ENCODE measurements at places on chromosomes 1 and 21.

DNA sequence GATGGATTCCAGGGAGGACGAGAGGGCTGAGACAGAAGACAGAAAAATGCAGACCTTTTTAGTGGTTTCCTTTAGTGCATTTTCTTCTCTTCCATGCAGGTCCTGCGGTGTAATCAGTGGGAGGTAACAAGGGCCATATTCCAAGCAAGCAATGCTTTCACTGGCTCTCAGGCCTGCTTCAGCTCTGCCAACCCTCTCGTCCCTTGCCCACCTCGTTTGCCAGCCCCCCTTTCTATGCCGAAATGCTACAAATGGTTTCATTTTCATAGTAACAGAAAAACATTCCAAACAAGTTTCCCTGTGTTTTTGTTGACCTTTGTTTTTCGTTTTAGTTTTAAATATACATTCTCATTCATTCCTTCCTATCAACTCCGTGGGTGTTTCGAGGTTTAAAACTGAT lies 443.1 kb downstream of the TTLL7 start:
- DNase-seq: no peak
- peak overlapping the region; percentile 57 for H3K4me3 ChIP-seq
- peaks cover 55% of the 10 kb centered on the region for H3K4me1 ChIP-seq
- peak overlapping the region; percentile 42 for H3K27ac ChIP-seq
- H3K36me3 ChIP-seq: no peaks in the 10 kb centered on the region

GRCh38 chr1:103333141-103333540 lies 192.4 kb upstream of the RNPC3 start:
- DNase-seq: no peak
- H3K27me3 ChIP-seq: no peaks in the 10 kb centered on the region
- H3K4me3 ChIP-seq: no peak overlapping the region
- no peak overlapping the region for H3K27ac ChIP-seq

DNA sequence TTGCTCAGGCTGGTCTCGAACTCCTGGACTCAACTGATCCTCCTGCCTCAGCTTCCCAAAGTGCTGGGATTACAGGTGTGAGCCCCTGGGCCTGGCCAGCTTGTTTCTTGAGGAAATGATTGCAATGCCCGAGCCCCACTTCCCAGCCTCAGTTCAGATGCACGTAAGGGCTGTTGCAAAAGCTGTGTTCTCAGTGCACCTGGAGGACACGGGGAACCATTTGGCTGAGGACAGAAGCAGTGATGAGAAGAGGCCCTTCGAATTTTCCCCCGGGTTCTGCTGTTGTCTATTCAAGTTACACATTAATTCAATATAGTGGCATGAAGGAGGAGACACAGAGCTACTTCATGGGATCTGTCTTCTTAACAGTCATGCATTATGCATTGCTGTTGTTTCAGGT lies 78.8 kb upstream of the WDR26 start:
- H3K36me3 ChIP-seq: no peaks in the 10 kb centered on the region
- H3K4me3 ChIP-seq: no peak overlapping the region
- no peak overlapping the region for H3K27ac ChIP-seq
- H3K27me3 ChIP-seq: no peaks in the 10 kb centered on the region
- H3K4me1 ChIP-seq: no peaks in the 10 kb centered on the region

- H3K27me3 ChIP-seq: no peaks in the 10 kb centered on the region
- no peak overlapping the region for H3K4me3 ChIP-seq
- H3K4me1 ChIP-seq: peaks cover 17% of the 10 kb centered on the region
Measured at GRCh38 chr1:223052462-223052861, 90.6 kb downstream of the TLR5 start.

- no peaks in the 10 kb centered on the region for H3K36me3 ChIP-seq
- no peak overlapping the region for H3K27ac ChIP-seq
- H3K4me1 ChIP-seq: no peaks in the 10 kb centered on the region
Measured at GRCh38 chr1:59605184-59605583, 209.6 kb upstream of the HOOK1 start.

- H3K27ac ChIP-seq: no peak overlapping the region
- DNase-seq: no peak
- no peak overlapping the region for H3K4me3 ChIP-seq
- H3K4me1 ChIP-seq: no peaks in the 10 kb centered on the region
- no peaks in the 10 kb centered on the region for H3K27me3 ChIP-seq
Measured at GRCh38 chr1:230572121-230573105, 69.9 kb upstream of the COG2 start.

GRCh38 chr1:159862557-159862956 lies at the start of gene VSIG8:
Gene VSIG8, minus strand, starts transcription at chr1:159862657. Its CDS starts 136 bp downstream, at chr1:159862521.
- no peaks in the 10 kb centered on the region for H3K36me3 ChIP-seq
- DNase-seq: no peak
- no peaks in the 10 kb centered on the region for H3K4me1 ChIP-seq
- H3K27ac ChIP-seq: no peak within 1 kb of the TSS
- no peaks in the 10 kb centered on the region for H3K27me3 ChIP-seq

GRCh38 chr1:165883056-165883455 lies 55.6 kb downstream of the UCK2 start:
- H3K4me1 ChIP-seq: no peaks in the 10 kb centered on the region
- no peak overlapping the region for H3K4me3 ChIP-seq
- H3K27ac ChIP-seq: no peak overlapping the region
- no peak for DNase-seq
- H3K36me3 ChIP-seq: no peaks in the 10 kb centered on the region

- H3K27me3 ChIP-seq: no peaks in the 10 kb centered on the region
- H3K4me3 ChIP-seq: no peak overlapping the region
- no peaks in the 10 kb centered on the region for H3K36me3 ChIP-seq
- no peak for DNase-seq
- H3K4me1 ChIP-seq: no peaks in the 10 kb centered on the region
Measured at GRCh38 chr1:204746838-204747442, 61.4 kb upstream of the LRRN2 start.

DNA sequence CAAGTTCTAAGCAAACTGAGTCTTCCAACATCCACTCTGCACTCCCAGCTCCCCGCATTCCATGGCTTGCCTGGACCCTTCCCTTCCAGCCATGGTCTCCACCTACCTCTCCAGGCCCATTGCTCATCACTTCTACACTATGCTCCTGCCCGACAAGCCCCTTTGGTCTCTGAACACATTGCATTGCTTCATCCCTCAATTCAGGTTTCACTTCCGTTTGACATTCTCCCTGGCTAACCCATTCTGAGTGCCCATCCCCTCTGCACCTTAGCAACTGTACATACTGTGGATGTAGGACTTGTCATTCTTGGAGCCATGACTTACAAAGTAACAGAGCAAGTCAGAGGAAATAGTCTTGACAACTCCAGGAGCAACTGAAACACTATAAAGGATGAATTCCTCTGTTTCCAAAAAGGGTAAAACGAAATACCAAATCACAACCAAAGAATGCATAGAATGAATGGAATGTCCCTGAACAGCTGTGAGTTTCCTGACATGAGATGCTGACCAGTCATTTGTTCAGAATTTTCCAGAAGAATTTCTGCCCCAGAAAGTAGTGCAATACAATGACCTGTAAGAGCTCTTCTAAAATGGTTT lies 66.7 kb downstream of the KCNJ6 start:
- peaks cover 19% of the 10 kb centered on the region for H3K4me1 ChIP-seq
- H3K36me3 ChIP-seq: no peaks in the 10 kb centered on the region
- H3K27ac ChIP-seq: no peak overlapping the region

GRCh38 chr21:36550761-36551160 lies 70.8 kb upstream of the CLDN14 start:
- H3K4me1 ChIP-seq: no peaks in the 10 kb centered on the region
- H3K27me3 ChIP-seq: no peaks in the 10 kb centered on the region
- no peaks in the 10 kb centered on the region for H3K36me3 ChIP-seq
- DNase-seq: no peak

GRCh38 chr1:9612162-9612845 lies 23.6 kb downstream of the TMEM201 start:
- no peaks in the 10 kb centered on the region for H3K27me3 ChIP-seq
- peaks cover 20% of the 10 kb centered on the region for H3K36me3 ChIP-seq
- DNase-seq: no peak
- no peaks in the 10 kb centered on the region for H3K4me1 ChIP-seq

DNA sequence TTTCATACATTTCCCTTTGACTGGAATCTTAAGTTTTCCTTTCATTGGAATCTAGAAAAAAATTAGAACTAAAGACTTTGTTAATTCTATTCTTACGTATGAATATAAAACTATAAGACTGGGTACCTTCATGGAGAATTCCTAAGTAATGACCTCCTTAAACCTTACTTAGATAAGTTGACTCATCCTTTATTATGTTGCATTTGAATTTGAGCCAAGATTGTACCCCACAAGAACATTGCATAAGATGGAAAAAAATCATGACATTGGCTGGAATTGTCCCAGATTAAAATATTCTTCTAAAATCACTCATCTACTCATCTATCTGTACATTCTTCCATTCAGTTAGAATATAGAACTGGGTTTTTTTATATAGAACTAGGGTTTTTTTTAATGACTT lies 137.4 kb downstream of the C1orf21 start:
- H3K36me3 ChIP-seq: no peaks in the 10 kb centered on the region
- H3K4me1 ChIP-seq: no peaks in the 10 kb centered on the region
- H3K27me3 ChIP-seq: no peaks in the 10 kb centered on the region
- no peak for DNase-seq
- no peak overlapping the region for H3K27ac ChIP-seq

- peaks cover 83% of the 10 kb centered on the region for H3K4me1 ChIP-seq
- no peak overlapping the region for H3K4me3 ChIP-seq
- no peaks in the 10 kb centered on the region for H3K36me3 ChIP-seq
- no peaks in the 10 kb centered on the region for H3K27me3 ChIP-seq
- no peak for DNase-seq
Measured at GRCh38 chr1:116379057-116379630, 6.1 kb downstream of the ATP1A1 start.

DNA sequence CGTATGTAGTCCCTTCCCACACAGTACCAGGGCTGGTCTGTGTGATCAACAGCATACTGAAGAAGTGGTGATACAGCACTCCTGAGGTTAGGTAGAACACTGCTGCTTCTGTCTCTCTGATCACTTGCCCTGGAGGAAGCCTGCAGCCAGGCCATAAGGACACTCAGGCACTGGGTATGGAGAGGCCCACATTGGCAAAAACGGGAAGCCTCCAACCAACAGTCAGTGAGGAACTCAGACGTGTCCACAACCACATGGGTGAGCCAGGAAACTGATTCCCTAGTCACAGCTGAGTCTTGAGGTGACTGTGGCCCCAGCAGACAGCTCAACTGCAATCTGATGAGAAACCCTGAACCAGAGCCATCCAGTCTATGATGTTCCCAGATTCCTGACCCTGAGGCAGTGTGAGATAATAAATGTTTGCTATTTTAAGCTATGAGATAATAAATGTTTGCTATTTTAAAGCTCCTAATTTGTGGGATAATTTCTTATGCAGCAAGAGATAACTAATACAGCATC lies 62.5 kb downstream of the COQ8A start:
- H3K4me1 ChIP-seq: no peaks in the 10 kb centered on the region
- H3K27ac ChIP-seq: no peak overlapping the region
- H3K27me3 ChIP-seq: no peaks in the 10 kb centered on the region
- no peak for DNase-seq
- peaks cover 12% of the 10 kb centered on the region for H3K36me3 ChIP-seq

GRCh38 chr1:20740781-20741180 lies 8.3 kb upstream of the SH2D5 start:
- no peak overlapping the region for H3K27ac ChIP-seq
- H3K27me3 ChIP-seq: no peaks in the 10 kb centered on the region
- no peak overlapping the region for H3K4me3 ChIP-seq
- no peaks in the 10 kb centered on the region for H3K4me1 ChIP-seq

GRCh38 chr1:31752952-31753475 lies 11.1 kb downstream of the ADGRB2 start:
- H3K27ac ChIP-seq: peak overlapping the region; percentile 72
- H3K4me1 ChIP-seq: peaks cover 33% of the 10 kb centered on the region
- no peak for DNase-seq
- H3K27me3 ChIP-seq: no peaks in the 10 kb centered on the region

DNA sequence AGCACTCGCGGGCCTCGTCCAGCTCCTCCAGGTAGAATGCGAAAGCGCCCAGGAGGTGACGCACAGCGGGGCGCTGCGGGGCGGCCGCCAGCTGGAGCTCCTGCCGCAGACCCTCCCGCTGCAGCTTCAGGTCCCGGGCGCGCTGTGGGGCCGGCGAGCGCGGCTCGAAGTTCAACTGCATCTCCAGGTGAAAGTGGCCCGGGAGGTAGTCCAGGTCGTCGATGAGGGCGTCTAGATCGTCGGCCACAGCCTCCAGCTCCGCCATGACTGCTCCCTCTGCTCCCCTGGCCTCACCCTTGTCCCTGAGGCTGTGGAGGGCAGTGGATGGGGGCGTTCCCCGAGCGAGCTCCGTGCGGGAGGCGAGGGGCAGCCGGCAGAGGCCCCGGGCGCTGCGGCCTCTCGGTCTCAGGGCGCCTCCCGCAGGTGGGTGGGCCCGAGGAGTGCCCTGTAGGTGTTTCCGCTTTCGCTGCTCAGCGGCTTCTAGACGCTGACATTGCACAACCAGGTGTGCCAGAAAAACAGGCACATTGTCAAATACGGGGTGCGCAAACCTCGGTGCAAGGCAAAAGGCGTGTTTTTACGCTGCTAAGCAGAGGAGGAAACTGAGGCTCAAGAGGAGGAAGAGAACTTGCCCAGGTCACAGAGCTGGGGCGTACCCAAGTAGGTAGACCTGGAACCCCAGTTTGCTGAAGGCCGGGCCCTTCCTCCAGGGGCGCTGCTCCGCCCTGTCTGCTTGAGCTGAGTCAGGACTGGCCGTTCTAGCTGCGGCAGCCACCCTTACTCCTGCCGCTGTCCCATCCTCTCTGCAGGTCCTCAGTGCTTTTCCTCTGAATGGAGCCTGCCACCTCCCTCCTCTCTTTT lies at the start of gene TTC22:
Gene TTC22 (minus strand): TSS at position 425 of the 861 bp plus-strand sequence. CDS start 160 bp downstream, at position 265.
- no peak within 1 kb of the TSS for H3K27ac ChIP-seq
- no peak for DNase-seq
- H3K27me3 ChIP-seq: no peaks in the 10 kb centered on the region
- H3K36me3 ChIP-seq: no peaks in the 10 kb centered on the region
- peak within 1 kb of the TSS; percentile 62 for H3K4me3 ChIP-seq

- peak; percentile 22 for DNase-seq
- H3K36me3 ChIP-seq: no peaks in the 10 kb centered on the region
- H3K4me3 ChIP-seq: no peak overlapping the region
- H3K27me3 ChIP-seq: no peaks in the 10 kb centered on the region
Measured at GRCh38 chr1:87449348-87449963, 120.8 kb downstream of the LMO4 start.

DNA sequence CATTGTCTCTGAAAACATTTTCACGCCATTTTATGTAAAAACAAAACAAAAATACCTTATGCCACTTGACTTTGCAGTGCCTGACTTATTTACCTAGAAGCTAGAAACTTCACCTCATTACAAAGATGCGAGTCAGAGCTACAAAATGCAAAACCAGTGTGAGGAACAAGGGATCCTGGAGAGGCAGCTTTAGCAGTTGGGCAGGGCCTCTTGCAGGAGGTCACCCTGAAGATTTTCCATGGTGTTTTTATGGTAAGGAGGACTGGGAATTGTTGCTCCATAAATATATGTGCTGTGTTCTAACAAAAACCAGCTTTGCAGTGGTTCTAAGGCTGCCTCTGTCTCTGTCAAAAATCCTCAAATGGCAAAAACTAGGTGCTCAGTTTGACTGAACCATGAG lies 36.4 kb upstream of the TARBP1 start:
- H3K4me1 ChIP-seq: peaks cover 19% of the 10 kb centered on the region
- DNase-seq: no peak
- H3K27me3 ChIP-seq: no peaks in the 10 kb centered on the region
- peak overlapping the region; percentile 62 for H3K27ac ChIP-seq
- no peaks in the 10 kb centered on the region for H3K36me3 ChIP-seq

- peaks cover 32% of the 10 kb centered on the region for H3K36me3 ChIP-seq
- H3K4me1 ChIP-seq: peaks cover 35% of the 10 kb centered on the region
- H3K27ac ChIP-seq: no peak overlapping the region
- no peak for DNase-seq
Measured at GRCh38 chr1:18919197-18919905, 17.0 kb upstream of the ALDH4A1 start.
